ENCODE measurements at places on chromosomes 11 and 22.

DNA sequence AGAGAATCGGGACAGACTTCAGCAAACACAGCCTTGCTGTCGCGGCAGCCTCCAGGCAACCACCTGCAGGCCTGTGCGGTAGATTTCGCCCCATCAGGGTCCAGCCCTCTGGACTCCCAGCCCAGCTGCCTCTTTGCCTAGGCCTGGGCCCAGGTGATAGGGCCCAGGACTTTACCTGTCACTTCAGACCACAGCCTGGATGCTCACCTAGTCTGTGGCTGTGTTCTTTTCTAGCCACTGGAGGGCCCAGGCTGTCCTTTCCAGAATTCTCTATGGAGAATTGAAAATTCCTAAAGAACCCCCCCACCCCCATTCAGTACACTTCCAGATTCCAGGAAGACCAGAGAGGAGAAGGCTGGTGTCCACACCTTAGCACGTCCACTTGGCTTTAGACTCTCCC, 30.6 kb upstream of the RAB1B start:
- DNase-seq: no peak

- DNase-seq: no peak
Observed at GRCh38 chr22:39997939-39998726, 3.4 kb downstream of the FAM83F start.

- no peak for DNase-seq
Observed at GRCh38 chr11:124983674-124984511, 29.9 kb downstream of the CCDC15 start.

GRCh38 chr11:64482588-64482987, 108.4 kb upstream of the SLC22A12 start:
- no peak for DNase-seq

GRCh38 chr22:35567351-35568141, 26.9 kb downstream of the RASD2 start:
- DNase-seq: no peak

GRCh38 chr11:1782031-1782590, 18.4 kb upstream of the CTSD start:
- no peak for DNase-seq

- no peak for DNase-seq
Observed at GRCh38 chr11:122173587-122173986, 57.6 kb upstream of the BLID start.

DNA sequence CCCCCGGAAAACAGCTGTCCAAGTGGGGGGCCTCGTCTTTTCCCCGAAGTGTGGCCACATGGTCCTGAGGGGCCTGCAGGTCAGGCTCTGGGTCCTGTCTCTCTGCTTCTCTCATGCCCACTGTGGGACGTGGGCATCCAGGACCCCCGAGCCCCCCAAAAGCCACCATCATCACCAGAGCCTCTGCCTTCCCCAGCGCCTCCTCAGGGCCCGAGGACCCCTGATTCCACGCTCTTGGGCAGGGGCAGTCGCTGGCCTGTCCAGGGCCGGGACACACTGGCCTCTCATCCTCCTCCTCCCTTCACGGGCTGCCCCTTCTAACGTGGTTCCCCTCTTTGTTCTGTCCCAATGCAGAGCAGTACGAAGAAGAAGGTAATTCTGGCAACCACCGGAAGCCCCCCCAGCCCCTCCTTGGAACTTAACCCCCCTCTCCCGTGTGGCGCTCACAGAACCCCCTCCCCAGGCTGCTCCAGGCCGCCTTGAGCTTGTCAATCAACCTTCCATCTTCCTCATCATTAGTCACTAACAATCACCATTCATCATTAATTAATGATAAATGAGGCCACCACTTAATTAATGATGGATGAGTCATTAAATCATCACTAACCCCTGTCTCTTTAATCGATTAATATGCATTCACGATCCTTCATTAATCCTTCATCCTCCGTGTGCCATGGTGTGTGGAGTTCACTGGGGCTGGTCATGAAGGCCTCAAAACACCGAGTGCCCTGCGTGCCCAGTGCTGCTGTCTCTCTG, 3.9 kb downstream of the TNNT3 start:
- DNase-seq: no peak

Measured in activated effector memory CD4-positive, alpha-beta T cell treated with Interleukin-2 at 50 U/mL for 16 hours (primary cell).